Progenitor cell of endocrine pancreas (in vitro differentiated cells): ENCODE measurements at places on chromosomes 12 and 14.
A peak's percentile ranks its signal among the peaks of the same experiment; 100 is the strongest.

GRCh38 chr12:95551913-95552516, 739 bp upstream of the USP44 start:
- no peak overlapping the region for H3K4me3 ChIP-seq
- H3K36me3 ChIP-seq, result peaks cover 1% of the 10 kb centered on the region
- H3K4me1 ChIP-seq, result peaks cover 34% of the 10 kb centered on the region
- peaks cover 27% of the 10 kb centered on the region for H3K27me3 ChIP-seq
- no peak for DNase-seq

GRCh38 chr12:98674841-98675240, 29.8 kb downstream of the APAF1 start:
- no peak for DNase-seq
- no peaks in the 10 kb centered on the region for H3K27me3 ChIP-seq
- H3K36me3 ChIP-seq, result peaks cover 7% of the 10 kb centered on the region
- no peak overlapping the region for H3K4me3 ChIP-seq
- no peaks in the 10 kb centered on the region for H3K4me1 ChIP-seq
- no peak overlapping the region for H3K27ac ChIP-seq

DNA sequence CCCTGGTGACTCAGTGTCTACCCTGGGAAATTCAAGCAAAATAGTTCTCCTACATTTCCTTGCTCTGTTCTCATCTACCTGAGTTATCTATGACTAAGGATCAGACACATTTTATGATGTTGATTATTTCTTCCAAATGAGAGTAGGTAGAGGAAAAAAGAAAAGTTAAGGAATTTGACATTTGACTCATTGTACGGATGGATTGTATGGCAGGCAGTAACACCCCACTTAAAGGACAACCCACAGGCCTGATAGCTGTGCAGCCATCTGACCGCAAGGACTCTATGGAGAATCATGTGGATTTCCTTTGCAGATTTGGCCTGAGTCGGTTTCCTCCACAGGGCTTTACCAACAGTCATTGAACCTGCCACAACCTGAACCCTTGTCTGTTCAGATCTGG, 540.3 kb downstream of the BCL11B start:
- H3K27ac ChIP-seq, result no peak overlapping the region
- H3K36me3 ChIP-seq, result no peaks in the 10 kb centered on the region
- no peak overlapping the region for H3K4me3 ChIP-seq
- no peak for DNase-seq

- no peaks in the 10 kb centered on the region for H3K4me1 ChIP-seq
- no peaks in the 10 kb centered on the region for H3K27me3 ChIP-seq
- DNase-seq, result no peak
Measured at GRCh38 chr12:19404242-19404880, 34.9 kb upstream of the AEBP2 start.

DNA sequence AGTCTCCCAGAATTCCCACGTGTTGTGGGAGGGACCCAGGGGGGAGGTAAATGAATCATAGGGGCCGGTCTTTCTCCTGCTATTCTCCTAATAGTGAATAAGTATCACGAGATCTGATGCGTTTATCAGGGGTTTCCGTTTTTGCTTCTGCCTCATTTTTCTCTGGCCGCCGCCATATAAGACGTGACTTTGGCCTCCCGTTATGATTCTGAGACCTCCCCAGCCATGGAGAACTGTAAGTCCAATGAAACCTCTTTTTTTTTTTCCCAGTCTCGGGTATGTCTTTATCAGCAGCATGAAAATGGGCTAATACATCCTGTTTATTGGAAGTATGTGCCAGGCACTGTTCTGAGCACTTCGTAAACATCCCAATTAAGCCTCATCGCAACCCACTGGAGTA, 788 bp downstream of the KRT72 start:
- no peak for DNase-seq
- H3K27ac ChIP-seq, result no peak overlapping the region
- H3K4me1 ChIP-seq, result peaks cover 5% of the 10 kb centered on the region
- H3K27me3 ChIP-seq, result peaks cover 57% of the 10 kb centered on the region

DNA sequence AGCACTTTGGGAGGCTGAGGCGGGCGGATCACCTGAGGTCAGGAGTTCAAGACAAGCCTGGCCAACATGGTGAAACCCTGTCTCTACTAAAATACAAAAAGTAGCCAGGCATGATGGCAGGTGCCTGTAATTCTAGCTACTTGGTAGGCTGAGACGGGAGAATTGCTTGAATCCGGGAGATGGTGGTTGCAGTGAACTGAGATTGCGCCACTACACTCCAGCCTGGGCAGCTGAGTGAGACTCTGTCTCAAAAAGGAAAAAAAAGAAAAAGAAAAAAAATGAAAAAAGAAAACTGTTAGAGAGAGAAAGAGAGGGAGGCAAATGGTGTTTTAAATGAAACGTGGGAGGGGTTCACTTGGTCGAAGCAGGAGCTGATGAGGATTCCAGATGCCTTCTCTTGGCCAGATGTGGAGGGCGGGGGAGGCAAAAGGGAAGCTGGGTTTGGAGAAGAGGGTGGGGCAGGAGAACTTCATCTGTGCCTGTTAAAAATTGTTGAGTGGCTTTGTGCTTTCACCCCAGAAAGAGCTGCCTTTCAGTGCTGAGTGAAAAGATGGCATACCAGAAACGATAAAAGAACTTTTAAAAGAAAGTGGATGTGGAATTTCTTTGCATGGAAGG, 1.1 kb downstream of the EMP1 start:
- peaks cover 71% of the 10 kb centered on the region for H3K27me3 ChIP-seq

DNA sequence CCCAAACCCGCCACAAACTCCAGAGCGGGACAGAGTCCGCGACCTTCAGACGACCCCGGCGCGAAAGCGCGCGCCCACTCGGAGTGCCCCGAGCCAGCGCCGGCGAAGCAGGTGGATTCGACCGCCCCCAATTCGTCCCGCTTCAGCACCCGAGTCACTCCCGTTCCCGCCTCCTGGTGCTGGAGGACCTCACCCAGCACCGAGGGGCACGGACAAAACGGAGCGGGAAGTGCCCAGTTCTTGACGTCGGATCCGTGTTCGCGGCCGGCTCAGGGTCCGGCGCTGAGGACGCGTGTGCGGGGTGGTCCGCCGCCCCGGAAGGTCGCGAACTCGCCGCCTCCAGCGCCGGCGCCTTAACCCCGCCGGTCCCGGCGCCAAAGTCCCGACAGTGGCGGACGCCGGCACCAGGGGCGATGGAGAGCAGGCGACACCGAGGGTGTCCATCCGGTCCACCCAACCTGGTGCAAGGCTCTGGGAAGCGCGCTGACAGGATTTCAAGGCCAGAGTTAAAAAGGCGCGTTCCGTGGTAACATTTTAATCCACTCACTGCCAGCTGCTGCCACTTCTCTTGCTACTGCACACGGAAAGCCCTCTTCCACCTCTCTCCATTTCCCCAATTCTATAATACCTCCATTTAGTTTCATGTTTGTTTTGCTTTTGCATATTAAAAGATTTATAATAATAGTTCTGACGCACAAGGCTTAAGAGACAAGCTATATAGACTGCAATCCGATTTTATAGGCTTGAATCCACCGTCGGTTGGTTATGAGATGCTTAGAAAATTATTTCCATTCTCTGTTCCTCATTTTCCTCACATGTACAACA, 240.0 kb upstream of the CPNE8 start:
- peaks cover 3% of the 10 kb centered on the region for H3K4me1 ChIP-seq
- DNase-seq, result peak; percentile 41
- H3K4me3 ChIP-seq, result peak overlapping the region; percentile 60
- no peak overlapping the region for H3K27ac ChIP-seq

GRCh38 chr12:89236237-89236636, 116.1 kb downstream of the DUSP6 start:
- no peaks in the 10 kb centered on the region for H3K36me3 ChIP-seq
- H3K27ac ChIP-seq, result no peak overlapping the region
- no peaks in the 10 kb centered on the region for H3K27me3 ChIP-seq
- peaks cover 10% of the 10 kb centered on the region for H3K4me1 ChIP-seq
- no peak overlapping the region for H3K4me3 ChIP-seq
- DNase-seq, result no peak

GRCh38 chr12:1510056-1510812, 84.1 kb downstream of the FBXL14 start:
- DNase-seq, result no peak
- H3K27me3 ChIP-seq, result no peaks in the 10 kb centered on the region
- H3K27ac ChIP-seq, result no peak overlapping the region
- no peaks in the 10 kb centered on the region for H3K36me3 ChIP-seq

GRCh38 chr14:102317564-102318248, 1.8 kb upstream of the ZNF839 start:
- peak overlapping the region; percentile 98 for H3K27ac ChIP-seq
- no peak for DNase-seq
- H3K36me3 ChIP-seq, result no peaks in the 10 kb centered on the region
- H3K4me1 ChIP-seq, result peaks cover 21% of the 10 kb centered on the region

- H3K27me3 ChIP-seq, result peaks cover 3% of the 10 kb centered on the region
- H3K4me3 ChIP-seq, result no peak overlapping the region
- peaks cover 2% of the 10 kb centered on the region for H3K4me1 ChIP-seq
- no peaks in the 10 kb centered on the region for H3K36me3 ChIP-seq
- H3K27ac ChIP-seq, result no peak overlapping the region
Measured at GRCh38 chr14:82796086-82796485, 1262.4 kb upstream of the SEL1L start.

DNA sequence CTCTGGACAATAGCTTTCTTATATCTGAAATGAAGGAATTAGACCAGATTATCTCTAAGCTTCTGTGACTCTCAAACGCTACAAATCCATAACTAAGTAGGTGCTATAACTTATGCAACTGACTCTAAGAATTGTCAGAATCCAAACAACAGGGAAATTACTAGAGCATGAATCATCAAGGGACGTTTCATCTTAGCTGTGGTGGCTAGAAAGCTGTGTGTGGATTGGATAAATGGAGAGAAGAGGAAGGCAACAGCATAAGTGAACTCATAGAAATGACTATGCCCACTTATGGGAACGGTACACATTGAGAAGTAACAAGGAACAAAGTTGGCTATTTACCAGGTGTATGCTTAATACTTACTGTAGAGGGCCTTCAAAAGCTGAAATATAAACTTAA, 96.0 kb upstream of the NEDD1 start:
- DNase-seq, result no peak
- peaks cover 6% of the 10 kb centered on the region for H3K4me1 ChIP-seq
- H3K27ac ChIP-seq, result no peak overlapping the region
- H3K4me3 ChIP-seq, result no peak overlapping the region
- no peaks in the 10 kb centered on the region for H3K27me3 ChIP-seq

DNA sequence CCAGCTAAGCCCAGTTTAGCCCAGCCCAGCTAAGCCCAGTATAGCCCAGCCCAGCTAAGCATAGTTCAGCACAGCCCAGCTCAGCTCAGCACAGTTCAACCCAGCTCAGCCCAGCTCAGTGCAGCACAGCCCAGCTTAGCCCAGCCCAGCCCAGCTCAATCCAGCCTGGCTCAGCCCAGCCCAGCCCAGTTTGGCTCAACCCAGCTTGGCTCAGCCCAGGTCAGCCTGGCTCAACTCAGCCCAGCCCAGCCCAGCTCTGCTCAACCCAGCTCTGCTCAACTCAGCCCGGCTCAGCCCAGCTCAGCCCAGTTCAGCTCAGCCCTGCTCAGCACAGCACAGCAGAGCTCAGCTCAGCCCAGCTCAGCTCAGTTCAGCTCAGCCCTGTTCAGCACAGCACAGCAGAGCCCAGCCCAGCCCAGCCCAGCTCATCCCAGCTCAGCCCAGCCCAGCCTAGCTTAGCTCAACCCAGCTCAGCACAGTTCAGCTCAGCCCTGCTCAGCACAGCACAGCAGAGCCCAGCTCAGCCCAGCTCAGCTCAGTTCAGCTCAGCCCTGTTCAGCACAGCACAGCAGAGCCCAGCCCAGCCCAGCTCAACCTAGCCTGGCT, 330.9 kb downstream of the TMEM121 start:
- no peaks in the 10 kb centered on the region for H3K4me1 ChIP-seq
- H3K27me3 ChIP-seq, result no peaks in the 10 kb centered on the region
- DNase-seq, result no peak
- no peak overlapping the region for H3K4me3 ChIP-seq

GRCh38 chr14:74940956-74941565, 14.3 kb downstream of the PGF start:
- H3K27me3 ChIP-seq, result peaks cover 68% of the 10 kb centered on the region
- H3K4me3 ChIP-seq, result no peak overlapping the region
- H3K27ac ChIP-seq, result no peak overlapping the region
- H3K4me1 ChIP-seq, result no peaks in the 10 kb centered on the region
- no peaks in the 10 kb centered on the region for H3K36me3 ChIP-seq

GRCh38 chr12:17949558-17950141, 140.3 kb downstream of the RERGL start:
- no peak overlapping the region for H3K4me3 ChIP-seq
- no peak overlapping the region for H3K27ac ChIP-seq
- H3K27me3 ChIP-seq, result no peaks in the 10 kb centered on the region

GRCh38 chr14:100423317-100424010, 100.3 kb downstream of the SLC25A47 start:
- H3K27me3 ChIP-seq, result no peaks in the 10 kb centered on the region
- no peak overlapping the region for H3K4me3 ChIP-seq
- H3K27ac ChIP-seq, result no peak overlapping the region
- DNase-seq, result no peak
- peaks cover 1% of the 10 kb centered on the region for H3K4me1 ChIP-seq
- H3K36me3 ChIP-seq, result no peaks in the 10 kb centered on the region

DNA sequence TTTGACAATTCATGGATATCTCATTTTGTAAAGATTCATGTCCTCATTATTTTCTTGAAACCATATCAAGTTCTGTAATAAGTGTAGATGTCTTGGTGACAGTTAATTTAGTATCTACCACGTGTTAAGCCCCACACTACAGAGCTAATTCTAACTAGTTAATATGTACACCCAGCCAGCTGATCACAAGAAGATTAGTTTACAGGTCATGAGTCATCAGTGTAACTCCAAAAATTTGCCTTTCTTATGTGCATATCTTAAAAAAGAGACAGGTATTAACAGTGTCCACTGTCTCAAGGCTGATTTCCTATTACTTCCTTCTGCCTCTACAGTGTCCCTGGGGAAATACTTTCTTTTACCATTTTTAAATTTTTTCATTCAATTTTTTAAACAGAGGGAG, 13.3 kb upstream of the YBX3 start:
- H3K4me1 ChIP-seq, result peaks cover 8% of the 10 kb centered on the region
- no peak for DNase-seq
- H3K4me3 ChIP-seq, result no peak overlapping the region
- no peak overlapping the region for H3K27ac ChIP-seq
- H3K27me3 ChIP-seq, result peaks cover 11% of the 10 kb centered on the region
- H3K36me3 ChIP-seq, result no peaks in the 10 kb centered on the region

DNA sequence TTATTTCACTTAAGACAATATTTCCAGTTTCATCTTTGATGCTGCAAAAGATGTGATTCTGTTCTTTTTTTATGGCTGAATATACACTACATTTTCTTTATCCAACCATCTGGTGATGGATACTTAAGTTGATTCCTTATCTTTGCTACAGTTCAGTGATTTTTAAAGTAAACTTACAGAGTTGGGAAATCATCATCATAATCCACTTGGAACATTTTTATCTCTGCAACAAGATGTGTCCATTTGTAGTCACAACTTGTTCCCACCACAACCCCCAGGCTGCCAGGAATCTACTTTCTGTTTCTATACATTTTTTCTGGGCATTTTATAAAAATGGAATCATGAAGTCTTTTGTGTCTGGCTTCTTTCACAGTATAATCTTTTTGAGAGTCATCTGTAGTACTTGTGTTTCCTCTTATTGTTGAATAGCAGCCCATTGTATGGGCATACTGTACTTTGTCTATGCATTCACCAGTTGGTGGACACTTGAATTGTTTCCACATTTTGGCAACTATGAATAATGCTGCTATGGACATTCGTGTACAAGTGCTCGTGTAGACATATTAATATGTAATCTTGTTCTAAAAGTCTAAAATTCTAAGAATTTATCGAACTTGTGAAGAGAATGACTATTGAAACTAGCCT, 212.5 kb upstream of the DDHD1 start:
- H3K27ac ChIP-seq, result no peak overlapping the region
- DNase-seq, result no peak
- H3K4me1 ChIP-seq, result no peaks in the 10 kb centered on the region
- no peaks in the 10 kb centered on the region for H3K36me3 ChIP-seq
